ENCODE measurements at places on chromosomes 12 and 14. TPM values are rescaled to one million over a fixed set of nuclear protein-coding genes. Genes with fewer than 3 reads are reported as not detected.

The SERPINA10 gene
- total RNA-seq, result not detected

The GALNT16 gene
- total RNA-seq, result not detected

The ERP27 gene
- total RNA-seq, result 3.4 TPM

The AKAP6 gene
- 1.2 TPM for total RNA-seq

The OAS2 gene
- 95.7 TPM for total RNA-seq

The DNAH10 gene
- 0.43 TPM for total RNA-seq

The CISTR gene
- not detected for total RNA-seq

The MYF5 gene
- not detected for total RNA-seq

The DIO2 gene
- not detected for total RNA-seq

The PLCZ1 gene
- total RNA-seq, result not detected

The BEGAIN gene
- total RNA-seq, result 6.0 TPM

- no peak overlapping the region for H3K4me3 ChIP-seq
- peaks cover 41% of the 10 kb centered on the region for H3K36me3 ChIP-seq
- no peak for DNase-seq
- H3K27me3 ChIP-seq, result no peaks in the 10 kb centered on the region
Measured at GRCh38 chr12:132653567-132654290, 33.4 kb downstream of the POLE start.

DNA sequence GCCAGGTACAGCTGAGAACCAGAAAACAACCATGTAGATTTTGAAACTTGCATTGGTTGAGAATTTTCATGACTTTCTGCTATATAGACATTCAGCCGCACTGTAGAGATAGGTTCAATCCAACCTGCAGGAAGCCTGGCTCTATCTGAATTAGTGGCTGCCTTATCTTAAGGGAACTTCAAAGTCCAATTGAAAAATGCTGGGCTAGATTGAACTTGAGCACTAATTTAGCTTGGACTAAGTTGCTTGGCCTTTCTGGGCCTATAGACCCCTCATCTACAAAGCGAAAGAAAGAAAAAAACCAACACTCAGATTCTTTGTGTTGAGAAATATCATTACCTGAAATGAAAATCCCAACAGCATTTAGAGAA lies 332.4 kb downstream of the NUAK1 start:
- no peak overlapping the region for H3K4me3 ChIP-seq
- no peak for DNase-seq
- no peaks in the 10 kb centered on the region for H3K4me1 ChIP-seq

GRCh38 chr12:95764848-95765247 lies 25.7 kb downstream of the NTN4 start:
- no peak overlapping the region for H3K4me3 ChIP-seq
- H3K36me3 ChIP-seq, result no peaks in the 10 kb centered on the region
- no peaks in the 10 kb centered on the region for H3K4me1 ChIP-seq
- H3K27me3 ChIP-seq, result peaks cover 22% of the 10 kb centered on the region
- no peak overlapping the region for H3K27ac ChIP-seq
- DNase-seq, result no peak

- peaks cover 19% of the 10 kb centered on the region for H3K36me3 ChIP-seq
- no peak for DNase-seq
- no peaks in the 10 kb centered on the region for H3K27me3 ChIP-seq
Measured at GRCh38 chr14:71327691-71328090, 420.4 kb downstream of the PCNX1 start.

DNA sequence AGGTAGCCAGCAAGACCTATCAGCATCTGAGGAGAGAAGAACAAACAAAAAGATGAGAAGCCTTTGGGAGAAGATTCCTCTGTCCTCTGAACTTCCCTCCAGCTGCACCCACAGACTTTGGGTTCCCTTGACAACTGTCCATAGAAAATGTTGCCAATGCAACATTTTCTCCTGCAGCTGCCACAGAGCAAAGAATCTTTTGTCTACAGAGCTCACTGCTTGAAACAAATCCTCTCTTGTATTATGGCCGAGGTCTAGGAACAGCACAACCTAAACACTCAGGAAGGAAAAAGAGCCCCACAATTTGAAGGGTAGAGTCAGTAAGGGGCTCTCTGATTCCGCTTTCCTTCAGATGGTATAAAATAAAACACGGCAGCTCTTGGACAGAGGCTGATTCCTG lies 14.3 kb downstream of the POMT2 start:
- peaks cover 3% of the 10 kb centered on the region for H3K36me3 ChIP-seq
- H3K27ac ChIP-seq, result no peak overlapping the region
- no peaks in the 10 kb centered on the region for H3K27me3 ChIP-seq
- no peak overlapping the region for H3K4me3 ChIP-seq
- peaks cover 17% of the 10 kb centered on the region for H3K4me1 ChIP-seq
- no peak for DNase-seq

- H3K27ac ChIP-seq, result no peak overlapping the region
- no peaks in the 10 kb centered on the region for H3K36me3 ChIP-seq
- peaks cover 1% of the 10 kb centered on the region for H3K27me3 ChIP-seq
- H3K4me1 ChIP-seq, result peaks cover 11% of the 10 kb centered on the region
Measured at GRCh38 chr12:89334548-89335169, 17.6 kb downstream of the DUSP6 start.

DNA sequence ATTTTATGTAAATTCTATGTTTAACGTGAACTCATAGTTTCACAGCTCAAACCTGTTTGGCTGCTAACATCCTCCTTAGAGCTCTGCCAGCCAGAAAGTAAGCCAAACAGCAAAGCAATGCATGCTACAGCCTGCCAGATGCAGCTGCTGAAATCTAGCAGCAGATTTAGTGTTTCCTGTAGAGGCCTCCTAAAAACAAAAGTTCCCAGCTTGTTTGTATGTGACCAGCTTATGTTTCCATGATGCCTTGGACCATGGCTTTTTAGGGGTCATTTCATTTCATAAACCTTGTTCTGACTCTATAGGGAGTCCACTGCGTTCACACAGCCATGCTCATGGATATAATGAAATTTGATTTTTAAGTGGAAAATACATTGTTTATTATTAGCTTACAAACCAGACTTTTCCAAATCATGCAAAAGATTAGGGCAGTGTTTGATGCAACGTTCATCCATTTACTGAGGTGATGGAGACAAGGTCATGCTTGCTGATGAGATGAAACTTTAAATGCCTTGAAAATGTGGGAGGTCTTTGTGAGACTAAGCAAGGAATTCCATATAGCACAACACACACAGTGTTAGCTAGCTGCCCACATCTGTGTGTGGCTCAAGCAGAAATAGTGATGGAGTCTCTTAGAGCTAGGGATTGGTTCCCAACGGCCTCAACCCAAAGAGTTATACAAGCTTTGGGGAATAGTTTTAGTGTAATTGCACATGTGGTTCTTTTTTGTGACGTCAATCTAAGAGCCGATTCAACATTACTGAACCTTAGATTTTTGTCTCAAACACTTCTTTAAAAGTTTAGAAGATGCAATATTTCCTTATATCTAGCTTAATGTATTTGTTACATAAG lies 157.5 kb upstream of the LRIG3 start:
- no peaks in the 10 kb centered on the region for H3K4me1 ChIP-seq
- H3K36me3 ChIP-seq, result no peaks in the 10 kb centered on the region
- no peak overlapping the region for H3K27ac ChIP-seq
- no peak overlapping the region for H3K4me3 ChIP-seq
- no peak for DNase-seq

DNA sequence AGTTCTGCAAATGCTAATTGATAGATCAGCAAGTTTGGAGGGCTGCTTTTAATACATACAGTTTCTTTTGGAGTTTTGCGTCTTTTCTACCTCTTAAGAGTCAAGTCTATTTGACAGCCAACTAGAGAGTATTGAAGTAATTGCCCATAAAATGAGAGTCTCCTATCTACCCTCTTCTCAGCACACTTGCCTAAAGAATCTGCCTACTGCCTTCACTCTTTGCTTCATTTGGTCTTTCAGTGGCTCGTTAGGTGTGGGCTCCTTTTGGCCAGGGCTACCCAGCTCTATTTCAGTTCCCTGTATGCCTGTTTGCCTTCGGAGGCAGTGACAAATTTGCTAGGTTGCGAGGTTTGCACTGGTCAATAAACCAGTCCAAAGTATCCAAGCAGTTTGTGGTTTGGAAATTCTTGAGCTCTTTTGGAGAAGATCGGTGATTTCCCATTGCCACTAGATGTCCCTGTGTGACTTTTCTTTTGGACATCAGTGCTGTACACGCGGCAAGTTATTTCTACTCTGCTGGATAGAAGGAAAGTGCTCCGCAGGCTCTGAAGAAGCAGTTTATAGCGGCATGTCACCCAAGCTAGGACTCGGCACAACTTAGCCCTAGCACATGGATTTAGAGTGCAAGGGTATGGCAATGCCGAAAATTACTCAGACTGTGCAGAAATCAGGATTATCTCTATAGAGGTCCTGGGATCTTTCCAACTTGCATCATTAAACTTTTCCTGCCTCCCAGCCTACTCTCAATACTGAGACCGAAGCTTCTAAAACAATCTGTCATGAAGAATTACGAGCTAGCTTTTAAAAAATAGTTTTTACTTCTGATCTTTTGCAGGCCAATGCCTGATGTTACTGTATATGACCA lies 38.6 kb downstream of the MGST1 start:
- H3K36me3 ChIP-seq, result no peaks in the 10 kb centered on the region
- H3K27ac ChIP-seq, result no peak overlapping the region
- no peaks in the 10 kb centered on the region for H3K27me3 ChIP-seq
- H3K4me3 ChIP-seq, result no peak overlapping the region
- no peak for DNase-seq
- no peaks in the 10 kb centered on the region for H3K4me1 ChIP-seq

DNA sequence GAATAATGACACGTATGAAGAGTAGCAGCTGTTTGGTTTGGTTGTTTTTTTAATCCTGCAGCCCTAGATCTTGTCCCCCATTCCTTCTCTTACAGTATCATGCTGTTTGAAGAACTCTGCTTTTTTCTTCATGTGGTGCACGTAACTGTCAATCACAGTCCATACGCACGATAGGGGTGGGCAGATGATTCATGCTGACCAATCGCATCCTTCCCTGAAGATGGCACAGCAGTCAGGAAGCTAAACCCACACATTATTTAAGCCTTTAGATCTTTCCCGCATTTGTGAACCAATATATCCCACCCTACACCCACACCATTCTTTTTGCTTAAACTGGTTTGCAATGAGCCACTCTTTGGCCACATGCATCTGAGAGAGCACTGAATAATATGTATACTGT lies 158.9 kb upstream of the PLEKHA5 start:
- no peak for DNase-seq
- no peak overlapping the region for H3K4me3 ChIP-seq
- no peaks in the 10 kb centered on the region for H3K4me1 ChIP-seq
- no peak overlapping the region for H3K27ac ChIP-seq

- H3K4me3 ChIP-seq, result no peak overlapping the region
- H3K36me3 ChIP-seq, result no peaks in the 10 kb centered on the region
- DNase-seq, result no peak
- H3K27me3 ChIP-seq, result no peaks in the 10 kb centered on the region
Measured at GRCh38 chr12:115700896-115701465, 576.5 kb downstream of the MED13L start.

DNA sequence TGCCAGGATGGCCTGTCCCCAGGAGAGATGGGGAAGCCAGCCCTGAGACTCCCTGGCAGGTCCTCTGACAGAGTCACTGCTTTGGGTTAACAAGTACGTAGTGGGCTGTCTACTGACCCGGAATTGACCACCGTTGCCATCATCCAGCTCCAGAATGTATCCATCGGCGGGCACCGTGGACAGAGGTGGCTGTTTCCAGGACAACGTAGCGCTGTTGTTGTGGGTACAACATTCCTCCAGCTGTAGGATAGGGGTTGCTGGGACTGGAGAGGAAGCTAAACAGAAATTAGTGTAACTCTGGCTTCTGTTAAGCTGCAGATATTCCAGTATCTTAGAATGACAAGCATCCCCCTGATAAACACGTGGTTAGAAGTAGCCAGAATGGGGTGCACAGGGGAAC lies 56.3 kb upstream of the PYGL start:
- no peak for DNase-seq
- H3K27me3 ChIP-seq, result no peaks in the 10 kb centered on the region
- no peaks in the 10 kb centered on the region for H3K4me1 ChIP-seq
- H3K4me3 ChIP-seq, result no peak overlapping the region

GRCh38 chr14:88303041-88303440 lies 20.0 kb downstream of the KCNK10 start:
- no peak overlapping the region for H3K4me3 ChIP-seq
- no peak overlapping the region for H3K27ac ChIP-seq
- H3K27me3 ChIP-seq, result peaks cover 23% of the 10 kb centered on the region
- H3K36me3 ChIP-seq, result no peaks in the 10 kb centered on the region

- no peak overlapping the region for H3K4me3 ChIP-seq
- peaks cover 3% of the 10 kb centered on the region for H3K36me3 ChIP-seq
- H3K27ac ChIP-seq, result no peak overlapping the region
- H3K4me1 ChIP-seq, result peaks cover 32% of the 10 kb centered on the region
- DNase-seq, result no peak
Measured at GRCh38 chr14:98701377-98701776, 570.6 kb downstream of the BCL11B start.

DNA sequence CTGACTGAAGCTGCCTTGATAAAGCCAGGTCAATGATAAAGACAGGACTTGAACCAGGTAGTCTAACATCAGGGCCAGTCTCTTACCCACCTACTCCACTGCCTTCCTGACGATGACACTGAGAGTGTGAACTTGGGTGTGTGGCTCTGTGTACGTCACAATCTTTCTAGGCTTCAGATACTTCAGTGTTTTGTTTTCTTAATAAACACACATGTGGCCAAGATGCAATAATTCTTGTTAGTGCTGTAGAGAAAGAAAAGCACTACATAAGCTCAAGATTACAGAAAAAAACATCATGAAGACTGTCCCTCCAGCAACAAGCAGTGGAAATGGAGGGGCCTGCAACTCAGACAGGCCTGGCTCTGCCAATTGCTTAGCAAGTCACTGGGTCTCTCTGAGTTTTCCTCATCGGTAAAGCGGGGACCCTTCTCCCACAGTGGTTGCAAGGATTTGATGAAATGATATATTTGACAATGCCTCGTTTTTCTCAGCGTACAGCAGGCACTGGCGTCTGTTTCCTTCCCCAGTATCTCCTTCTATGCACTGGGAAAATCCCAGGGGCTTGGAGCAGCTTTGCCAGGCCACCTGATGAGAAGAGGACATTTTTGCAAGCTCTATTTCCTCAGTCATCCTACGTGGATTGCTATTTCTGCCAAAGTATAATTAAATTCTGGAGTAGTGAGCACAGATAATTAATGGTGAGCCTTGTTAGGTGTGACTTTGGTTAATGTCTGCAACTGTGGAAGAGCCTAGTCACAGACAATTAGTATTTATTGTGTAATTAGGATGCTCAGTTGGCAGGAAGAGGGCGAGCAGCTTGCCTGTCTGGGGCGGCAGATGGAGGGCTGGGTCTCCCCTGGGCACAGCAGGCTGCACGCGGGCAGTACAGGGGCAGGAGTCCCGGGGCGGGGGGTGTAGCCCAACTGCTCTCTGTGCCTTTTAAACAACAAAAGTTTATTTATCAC lies 55.8 kb upstream of the CHGA start:
- no peak overlapping the region for H3K4me3 ChIP-seq
- no peaks in the 10 kb centered on the region for H3K36me3 ChIP-seq
- no peak overlapping the region for H3K27ac ChIP-seq
- peaks cover 2% of the 10 kb centered on the region for H3K4me1 ChIP-seq

DNA sequence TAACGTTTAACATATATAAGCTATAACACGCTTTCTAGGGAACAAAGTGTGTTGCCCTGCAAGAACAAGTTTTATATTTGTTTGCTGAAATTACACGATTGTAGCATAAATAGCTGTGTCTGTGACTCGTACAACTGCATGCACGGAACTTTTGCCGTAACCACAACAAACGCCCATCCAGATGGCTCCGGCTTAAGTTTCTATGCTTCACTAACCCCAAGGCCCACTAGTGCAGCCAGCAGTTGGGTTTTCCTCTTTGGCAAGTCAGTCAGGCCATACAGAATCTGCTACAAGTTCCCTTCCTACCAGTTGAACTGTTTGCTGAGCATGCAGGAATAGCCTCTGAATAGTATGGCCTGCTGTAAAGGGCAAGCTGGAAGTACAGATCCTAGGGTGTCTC lies 12.1 kb downstream of the CSRP2 start:
- no peaks in the 10 kb centered on the region for H3K4me1 ChIP-seq
- H3K36me3 ChIP-seq, result no peaks in the 10 kb centered on the region
- DNase-seq, result no peak
- no peak overlapping the region for H3K27ac ChIP-seq
- H3K27me3 ChIP-seq, result peaks cover 14% of the 10 kb centered on the region

Data from activated CD8-positive, alpha-beta T cell treated with anti-CD3 and anti-CD28 coated beads for 36 hours (primary cell).